IMR-90 (cell line): ENCODE measurements at places on chromosomes 6 and 20. TPM values are rescaled to one million over a fixed set of nuclear protein-coding genes. Genes with fewer than 3 reads are reported as not detected.

TREML4 gene
- not detected in 2 replicates for total RNA-seq

LY6G6F gene
- total RNA-seq = not detected in 2 replicates

FAM209B gene
- total RNA-seq = not detected in 2 replicates

PPIL6 gene
- total RNA-seq = 0.18 and 1.4 TPM in 2 replicates

NRSN1 gene
- not detected in 2 replicates for total RNA-seq

CCN2 gene
- 148 and 211 TPM in 2 replicates for total RNA-seq

CDYL gene
- total RNA-seq = 72.2 and 92.1 TPM in 2 replicates

HDGFL1 gene
- total RNA-seq = not detected in 2 replicates

TMEM244 gene
- total RNA-seq = 0.28 and 0.36 TPM in 2 replicates

TASP1 gene
- 7.9 and 9.7 TPM in 2 replicates for total RNA-seq

- DNase-seq = no peak
Measured at GRCh38 chr6:3857468-3858456, 8.6 kb downstream of the FAM50B start.

DNA sequence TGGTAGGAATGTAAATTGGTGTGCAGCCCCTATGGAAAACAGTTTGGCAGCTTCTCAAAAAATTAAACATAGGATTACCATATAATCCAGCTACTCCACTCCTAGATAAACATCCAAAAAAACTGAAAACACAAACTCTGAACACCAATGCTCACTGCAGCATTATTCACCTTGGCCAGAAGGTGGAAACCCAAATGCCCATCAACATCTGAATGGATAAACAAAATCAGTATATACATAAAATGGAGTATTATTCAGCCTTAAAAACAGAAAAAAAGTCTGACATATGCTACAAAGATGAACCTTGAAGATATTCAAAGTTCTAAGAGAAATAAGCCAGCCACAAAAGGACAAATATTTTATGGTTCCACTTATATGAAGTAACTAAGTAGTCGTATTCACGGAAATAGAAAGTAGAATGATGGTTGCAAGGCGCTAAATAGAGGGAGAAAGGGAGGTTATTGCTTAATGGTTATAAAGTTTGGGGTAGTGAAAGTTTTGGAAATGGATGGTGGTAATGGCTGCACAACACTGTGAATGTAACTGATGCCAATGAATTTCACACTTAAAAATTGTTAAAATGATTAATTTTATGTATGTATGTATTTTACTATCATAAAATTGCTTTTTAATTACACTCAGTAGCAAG, 4.0 kb downstream of the PHF10 start:
- DNase-seq = no peak

DNA sequence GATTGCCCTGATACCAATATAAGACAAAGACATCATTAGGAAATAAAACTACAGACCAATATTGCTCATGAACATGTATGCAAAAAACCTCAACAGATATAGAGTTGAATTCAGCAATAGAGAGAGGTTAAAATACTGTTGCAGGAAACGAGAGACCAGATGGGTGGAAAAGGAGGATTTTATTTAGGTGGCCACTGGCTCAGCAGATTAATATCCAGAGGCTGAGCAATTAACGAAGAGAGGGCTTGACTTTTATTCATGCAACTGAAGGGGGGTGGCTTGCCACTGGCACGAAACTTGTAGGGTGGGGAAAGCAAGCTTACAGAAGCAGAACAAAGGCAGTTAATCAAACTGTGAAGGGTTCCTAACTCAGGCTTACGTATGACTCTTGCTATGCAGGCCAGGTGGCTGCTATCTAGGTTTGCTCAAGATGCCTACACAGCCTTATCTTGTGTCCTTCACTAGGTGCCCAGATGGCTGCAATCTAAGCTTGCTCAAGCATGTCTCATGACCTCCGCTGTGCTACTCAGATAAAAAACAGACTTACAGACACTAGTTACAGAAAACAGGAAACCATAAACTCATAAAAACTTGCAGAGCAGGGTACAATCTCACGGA, 126.4 kb downstream of the MMUT start:
- peak; percentile 18 for DNase-seq

- DNase-seq = no peak
Measured at GRCh38 chr6:47245745-47246371, 63.8 kb downstream of the TNFRSF21 start.

- peak; percentile 65 for DNase-seq
Measured at GRCh38 chr6:158818581-158819212, 471 bp downstream of the EZR start.

GRCh38 chr6:139239064-139239463, 52.7 kb downstream of the TXLNB start:
- DNase-seq = no peak

DNA sequence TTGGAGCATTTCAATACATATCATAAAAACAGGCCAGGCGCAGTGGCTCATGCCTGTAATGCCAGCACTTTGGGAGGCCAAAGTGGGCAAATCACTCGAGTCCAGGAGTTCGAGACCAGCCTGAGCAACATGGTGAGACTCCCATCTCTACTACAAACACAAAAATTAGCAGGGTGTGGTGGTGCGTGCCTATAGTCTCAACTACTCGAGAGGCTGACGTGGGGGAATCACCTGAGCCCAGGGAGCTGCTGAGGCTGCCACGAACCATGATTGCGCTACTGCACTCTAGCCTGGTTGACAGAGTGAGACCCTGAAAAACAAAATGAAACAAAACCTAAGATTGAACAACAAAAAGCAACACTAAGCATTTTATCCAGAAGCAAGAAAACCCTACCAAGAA, 47.2 kb downstream of the BACH2 start:
- no peak for DNase-seq

DNA sequence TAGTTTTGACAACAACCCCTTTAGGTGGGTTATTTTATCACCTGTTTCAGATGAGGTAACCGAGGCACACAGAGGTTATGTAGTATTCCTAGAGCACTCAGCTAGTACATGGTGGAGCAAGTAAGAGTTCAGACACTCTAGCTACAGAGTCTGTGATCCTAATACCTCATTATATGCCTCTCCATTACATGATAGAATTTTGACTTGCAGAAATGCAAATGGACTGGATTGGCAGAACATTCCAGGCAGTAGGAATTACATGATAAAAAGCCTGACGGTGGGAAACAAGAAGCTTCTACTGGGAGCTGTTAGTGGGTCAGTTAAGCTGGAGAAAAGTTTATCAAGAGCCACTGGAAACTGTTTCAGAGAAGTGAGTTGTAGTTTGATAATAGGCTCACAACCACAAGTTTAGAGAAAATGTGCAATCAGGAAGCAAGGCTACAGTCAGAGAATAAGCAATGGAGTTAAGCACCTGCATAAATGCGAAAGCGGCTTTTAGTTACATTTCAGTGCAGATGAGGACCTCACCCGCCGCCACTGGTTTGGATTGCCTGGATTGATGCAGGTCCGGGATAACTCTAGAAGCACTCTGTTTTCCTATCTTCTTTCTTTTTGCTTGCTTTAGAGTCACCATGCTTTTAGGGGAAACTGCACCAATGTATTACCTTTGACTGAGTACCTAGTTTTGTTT, 34.7 kb upstream of the MYLK2 start:
- DNase-seq = no peak

DNA sequence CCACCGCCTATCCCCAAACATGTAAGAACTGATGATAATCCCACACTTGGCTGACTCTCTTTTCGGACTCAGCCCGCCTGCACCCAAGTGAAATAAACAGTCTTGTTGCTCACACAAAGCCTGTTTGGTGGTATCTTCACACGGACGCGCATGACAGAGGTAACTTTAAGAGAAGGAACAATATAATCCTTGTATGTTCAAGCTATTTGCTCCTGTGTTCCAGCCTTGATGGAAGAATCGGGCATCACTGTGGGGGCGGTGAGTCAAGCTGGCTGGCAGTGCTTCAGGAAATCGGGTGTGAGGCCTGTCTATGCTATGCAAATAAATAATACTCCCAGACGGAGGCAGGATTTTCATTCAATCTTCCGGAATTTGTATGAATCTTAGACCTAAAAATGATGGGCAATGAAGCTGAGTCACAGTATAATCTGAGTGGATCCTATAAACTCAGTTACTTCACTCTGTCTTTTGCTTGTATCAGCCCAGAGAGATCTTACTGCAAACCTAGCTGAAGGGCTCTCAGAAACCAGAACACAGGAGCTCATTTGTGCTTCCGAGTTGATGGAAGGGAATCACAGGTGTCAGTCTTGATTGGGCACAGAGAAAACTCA, 45.2 kb upstream of the NT5E start:
- peak; percentile 95 for DNase-seq

DNA sequence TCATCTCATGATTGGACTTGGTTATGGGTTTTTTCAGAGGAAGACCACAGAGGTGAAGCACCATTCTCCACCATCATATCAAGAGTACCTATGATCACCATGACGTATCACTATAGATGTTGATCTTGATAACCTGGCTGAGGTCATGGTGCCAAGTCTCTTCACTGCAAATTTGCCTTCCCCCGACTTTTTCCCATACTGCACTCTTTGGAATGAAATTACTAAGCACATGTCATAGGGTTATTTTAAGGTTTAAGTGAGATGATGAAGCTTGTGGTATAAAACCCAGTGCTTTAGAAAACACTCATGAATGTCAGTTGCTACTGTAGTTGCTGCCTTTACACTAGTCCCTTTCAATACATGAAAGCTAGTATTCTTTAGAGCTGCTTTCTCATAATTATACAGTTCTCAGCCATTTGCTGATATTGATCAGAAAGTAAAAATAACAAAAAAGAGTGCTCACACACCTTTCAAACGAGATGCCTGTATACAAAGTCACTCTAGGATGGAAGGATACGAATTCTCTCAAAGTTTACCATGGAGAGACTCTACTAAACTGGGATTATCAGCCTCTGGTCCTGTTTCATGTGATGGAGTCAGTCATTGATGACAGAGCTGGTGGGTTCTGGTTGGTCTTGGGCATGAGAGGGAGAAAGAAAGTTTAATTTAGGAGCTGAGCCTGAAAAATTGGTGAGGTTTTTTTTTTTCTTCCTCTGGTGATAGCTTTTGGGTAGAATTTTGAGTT, 228.1 kb downstream of the PRL start:
- no peak for DNase-seq

DNA sequence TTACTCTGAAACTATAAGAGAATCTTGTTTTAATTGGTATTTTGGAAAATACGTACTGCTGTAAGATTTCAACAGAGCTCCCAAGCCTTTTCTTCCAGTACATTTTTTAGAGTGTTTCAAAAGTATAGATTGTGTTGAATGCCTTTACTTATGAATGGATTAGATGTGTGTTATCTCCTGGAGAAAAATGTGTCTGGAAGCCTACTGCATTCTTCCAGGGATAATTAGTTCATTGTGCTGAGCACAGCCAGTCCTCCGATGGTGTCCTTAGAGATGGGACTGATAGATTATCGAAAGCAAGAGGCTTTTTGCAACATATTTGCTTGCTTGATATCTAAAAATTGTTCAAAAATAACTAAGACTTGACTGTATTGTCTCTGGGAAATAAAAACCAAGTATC, 114.2 kb downstream of the PLEKHG1 start:
- no peak for DNase-seq

DNA sequence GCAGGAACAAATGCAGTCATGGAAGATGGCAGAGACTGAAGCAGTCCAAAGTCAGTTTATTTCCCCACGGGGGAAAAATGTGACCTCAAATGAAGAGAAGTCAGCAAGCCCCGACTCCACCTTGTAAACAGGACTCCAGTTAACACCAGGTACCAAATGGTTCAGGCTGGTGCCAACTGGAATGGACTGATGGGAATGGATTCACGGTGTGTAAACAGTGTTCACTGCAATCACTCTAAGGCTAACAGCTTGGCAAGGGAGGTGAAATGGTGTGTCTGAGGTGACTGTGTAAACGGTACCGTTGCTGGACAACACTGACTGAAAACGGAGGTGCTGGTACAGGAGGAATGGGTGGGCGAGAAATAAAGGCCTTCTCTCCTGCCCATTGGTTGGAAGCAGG, 12.0 kb downstream of the PLAGL2 start:
- no peak for DNase-seq

GRCh38 chr20:1856424-1856823, 38.8 kb upstream of the SIRPA start:
- no peak for DNase-seq

DNA sequence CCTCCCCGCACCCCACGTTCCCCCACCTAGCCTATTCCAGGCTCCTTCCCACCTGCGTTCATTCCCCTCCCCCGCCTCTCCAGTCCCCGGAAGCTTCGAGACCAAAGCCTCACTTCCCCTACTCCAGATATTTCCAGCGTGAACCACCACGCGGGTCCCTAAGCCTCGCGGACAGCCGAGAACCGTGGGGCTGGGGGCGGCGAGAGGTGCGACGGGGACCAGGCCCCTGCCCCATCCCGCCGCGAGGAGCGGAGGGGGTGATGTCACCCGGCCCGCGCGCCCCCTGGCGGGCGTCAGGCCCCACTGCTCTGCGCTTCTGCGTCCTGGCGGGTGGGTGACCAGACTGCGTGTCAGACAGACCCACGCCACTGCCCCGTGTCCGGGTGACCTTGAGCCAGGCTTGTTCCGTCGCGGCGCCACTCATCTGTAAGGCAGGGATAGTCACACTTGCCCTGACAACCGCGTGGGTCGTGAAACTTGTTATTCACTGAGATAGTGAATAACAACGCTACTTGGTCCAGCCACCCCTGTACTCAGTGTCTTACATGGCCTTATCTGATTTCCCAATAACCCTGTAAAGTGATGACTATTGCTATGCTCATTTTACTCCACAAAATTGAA, 9.0 kb upstream of the HSP90AB1 start:
- DNase-seq = peak; percentile 56

GRCh38 chr20:3730803-3731672, 1.4 kb upstream of the HSPA12B start:
- DNase-seq = no peak

DNA sequence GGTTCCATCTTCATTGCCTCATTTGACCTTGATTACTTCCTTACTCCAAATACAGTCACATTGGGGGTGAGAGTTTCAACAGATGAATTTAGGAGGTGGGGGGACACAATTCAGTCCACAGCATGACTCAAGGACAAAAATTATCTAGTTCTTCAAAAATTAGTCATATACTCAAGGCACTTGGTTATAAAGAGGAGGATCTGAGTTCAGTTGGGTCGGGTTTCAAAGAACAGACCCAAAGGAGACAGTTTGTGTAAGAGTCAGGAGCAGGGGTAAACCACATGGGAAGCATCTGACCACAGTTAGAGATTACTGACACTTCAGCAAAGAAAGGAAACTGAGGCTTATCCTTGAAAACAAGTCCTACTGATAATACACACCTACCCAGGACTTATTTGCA, 138.0 kb downstream of the TBC1D7 start:
- DNase-seq = no peak

DNA sequence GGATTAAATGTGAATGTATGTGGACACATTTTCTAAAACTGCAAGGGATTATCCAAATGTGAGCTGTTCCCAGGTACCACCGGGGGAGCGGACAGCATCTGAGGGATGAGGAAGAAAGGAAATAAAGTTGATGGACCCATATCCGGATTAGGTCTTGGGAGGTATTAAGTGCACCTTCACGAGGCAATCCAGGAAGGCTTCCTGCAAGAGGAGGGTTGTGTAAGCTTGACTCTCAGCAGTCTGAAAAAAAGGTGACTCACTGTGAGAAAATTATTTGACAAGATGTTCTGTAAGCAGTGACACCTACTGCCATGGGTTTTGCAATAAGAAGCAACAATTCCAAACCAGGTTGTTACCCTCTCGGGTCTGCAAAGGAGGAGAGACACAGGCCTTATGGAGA, 55.0 kb upstream of the LRFN2 start:
- DNase-seq = no peak

- DNase-seq = no peak
Measured at GRCh38 chr20:37680420-37680819, 13.4 kb upstream of the CTNNBL1 start.

- DNase-seq = no peak
Measured at GRCh38 chr6:108170332-108171290, 4.8 kb downstream of the NR2E1 start.
